Activated CD4-positive, alpha-beta memory T cell treated with anti-CD3 and anti-CD28 coated beads for 36 hours (primary cell): ENCODE measurements at places on chromosomes 2 and 18.

GRCh38 chr18:72866901-72867745, 664 bp downstream of the NETO1 start:
- DNase-seq = no peak
- H3K36me3 ChIP-seq = no peaks in the 10 kb centered on the region
- no peaks in the 10 kb centered on the region for H3K4me1 ChIP-seq

- H3K27ac ChIP-seq = no peak overlapping the region
- no peak overlapping the region for H3K4me3 ChIP-seq
- no peaks in the 10 kb centered on the region for H3K36me3 ChIP-seq
Measured at GRCh38 chr2:76639171-76639680, 883.0 kb downstream of the LRRTM4 start.

DNA sequence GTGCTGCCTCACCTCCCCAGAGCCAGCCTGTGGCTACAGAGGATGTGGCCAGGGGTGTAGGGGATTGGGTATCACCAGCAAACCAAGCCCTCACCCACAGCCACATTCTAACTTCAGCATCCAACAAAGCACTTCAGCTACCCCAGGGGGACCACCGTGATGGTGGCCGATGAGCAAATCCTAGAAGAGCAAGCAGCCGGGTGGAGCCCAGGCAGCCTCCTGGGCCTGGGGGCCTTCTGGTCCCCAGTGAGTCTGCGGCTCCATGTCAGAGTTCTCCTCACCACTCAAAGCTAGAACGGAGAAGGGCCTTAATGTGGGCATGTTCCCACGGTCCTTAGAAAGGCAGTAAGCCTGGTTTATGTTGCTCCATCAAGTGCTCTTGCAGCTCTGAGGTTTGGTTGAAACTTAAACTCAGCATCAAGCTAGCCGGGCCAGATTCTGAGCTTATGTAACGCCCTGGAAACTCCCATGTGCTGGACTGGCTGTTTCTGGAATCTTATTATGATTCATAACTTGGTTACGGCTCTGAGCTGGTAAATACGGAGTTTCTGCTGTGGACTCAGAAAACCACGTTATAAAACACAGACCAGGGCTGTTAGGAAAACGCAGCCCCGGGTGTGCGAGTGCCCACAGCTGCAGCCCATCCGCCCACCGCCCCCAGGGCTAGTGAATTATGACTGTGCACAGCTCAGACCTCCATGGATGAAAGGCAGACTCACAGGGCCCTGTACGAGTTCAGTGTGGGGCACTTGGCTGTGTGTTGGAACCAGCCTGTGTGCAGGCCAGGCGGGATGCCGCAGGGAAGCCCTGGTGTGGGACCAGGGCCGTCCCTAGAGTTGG, 99.8 kb downstream of the SEPTIN10 start:
- DNase-seq = peak; percentile 69
- peaks cover 15% of the 10 kb centered on the region for H3K4me1 ChIP-seq
- H3K27me3 ChIP-seq = no peaks in the 10 kb centered on the region
- H3K36me3 ChIP-seq = no peaks in the 10 kb centered on the region
- H3K4me3 ChIP-seq = no peak overlapping the region
- no peak overlapping the region for H3K27ac ChIP-seq

GRCh38 chr2:24359129-24360049, 947 bp downstream of the ITSN2 start:
- H3K27me3 ChIP-seq = no peaks in the 10 kb centered on the region
- H3K4me1 ChIP-seq = peaks cover 36% of the 10 kb centered on the region
- DNase-seq = peak; percentile 77
- H3K36me3 ChIP-seq = peaks cover 12% of the 10 kb centered on the region
- peak overlapping the region; percentile 87 for H3K27ac ChIP-seq

GRCh38 chr2:73343992-73344391, 41.6 kb upstream of the ALMS1 start:
- H3K27me3 ChIP-seq = no peaks in the 10 kb centered on the region
- DNase-seq = no peak
- H3K4me1 ChIP-seq = no peaks in the 10 kb centered on the region
- no peaks in the 10 kb centered on the region for H3K36me3 ChIP-seq

- H3K36me3 ChIP-seq = no peaks in the 10 kb centered on the region
- H3K27ac ChIP-seq = no peak overlapping the region
- peaks cover 9% of the 10 kb centered on the region for H3K27me3 ChIP-seq
- H3K4me1 ChIP-seq = peaks cover 4% of the 10 kb centered on the region
- no peak overlapping the region for H3K4me3 ChIP-seq
Measured at GRCh38 chr2:149029307-149029965, 9.1 kb upstream of the LYPD6B start.

GRCh38 chr2:190105554-190105953, 43.0 kb upstream of the MSTN start:
- H3K4me3 ChIP-seq = no peak overlapping the region
- H3K36me3 ChIP-seq = peaks cover 2% of the 10 kb centered on the region
- peaks cover 11% of the 10 kb centered on the region for H3K27me3 ChIP-seq
- H3K4me1 ChIP-seq = no peaks in the 10 kb centered on the region
- H3K27ac ChIP-seq = no peak overlapping the region

DNA sequence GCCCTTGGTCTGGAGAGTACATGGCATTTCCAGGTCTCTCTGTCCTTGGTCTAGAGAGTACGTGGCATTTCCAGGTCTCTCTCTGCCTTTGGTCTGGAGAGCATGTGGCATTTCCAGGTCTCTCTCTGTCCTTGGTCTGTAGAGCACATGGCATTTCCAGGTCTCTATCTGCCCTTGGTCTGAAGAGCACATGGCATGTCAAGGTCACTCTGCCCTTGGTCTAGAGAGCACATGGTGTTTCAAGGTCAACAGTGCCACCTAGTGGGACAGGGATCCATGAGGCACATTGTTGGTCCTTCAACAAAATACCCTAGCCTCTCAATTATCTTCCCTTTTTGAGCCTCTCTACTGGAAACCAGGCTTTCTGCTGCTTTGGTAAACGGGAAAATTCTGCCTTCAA, 250.2 kb downstream of the OTX1 start:
- H3K4me3 ChIP-seq = no peak overlapping the region
- no peaks in the 10 kb centered on the region for H3K4me1 ChIP-seq
- H3K27ac ChIP-seq = no peak overlapping the region
- H3K36me3 ChIP-seq = peaks cover 45% of the 10 kb centered on the region
- no peaks in the 10 kb centered on the region for H3K27me3 ChIP-seq
- no peak for DNase-seq

- DNase-seq = no peak
- H3K36me3 ChIP-seq = no peaks in the 10 kb centered on the region
- H3K4me3 ChIP-seq = no peak overlapping the region
- H3K4me1 ChIP-seq = no peaks in the 10 kb centered on the region
Measured at GRCh38 chr2:103174711-103175110, 412.9 kb downstream of the TMEM182 start.

DNA sequence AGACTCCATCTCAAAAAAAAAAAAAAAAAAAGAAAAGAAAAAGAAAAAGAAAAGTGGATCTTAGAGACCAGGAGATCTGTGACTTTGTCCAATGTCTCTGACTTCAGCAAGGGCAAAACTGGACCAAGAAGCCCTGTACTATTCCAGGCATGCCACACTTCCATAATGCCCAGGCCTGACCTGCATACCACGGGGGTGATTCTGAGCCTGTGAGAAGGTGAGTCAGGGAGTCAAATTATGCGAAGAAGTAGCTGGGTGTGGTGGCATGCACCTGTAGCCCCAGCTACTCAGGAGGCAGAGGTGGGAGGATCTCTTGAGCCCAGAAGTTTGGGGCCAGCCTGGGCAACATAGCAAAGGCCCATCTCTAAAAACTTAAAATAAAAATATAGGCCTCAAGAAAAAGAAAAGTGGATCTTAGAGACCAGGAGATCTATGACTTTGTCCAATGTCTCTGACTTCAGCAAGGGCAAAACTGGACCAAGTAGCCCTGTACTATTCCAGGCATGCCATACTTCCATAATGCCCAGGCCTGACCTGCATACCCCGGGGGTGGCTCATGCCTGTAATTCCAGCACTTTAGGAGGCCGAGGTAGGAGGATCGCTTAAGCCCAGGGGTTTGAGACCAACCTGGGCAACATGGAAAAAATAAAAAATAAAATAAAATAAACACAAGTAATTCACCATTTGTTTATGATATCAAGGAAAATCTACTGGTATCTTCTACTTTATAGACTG, 12.2 kb upstream of the PUM2 start:
- no peak for DNase-seq
- H3K4me3 ChIP-seq = no peak overlapping the region
- no peak overlapping the region for H3K27ac ChIP-seq
- H3K27me3 ChIP-seq = no peaks in the 10 kb centered on the region
- H3K4me1 ChIP-seq = peaks cover 35% of the 10 kb centered on the region

- no peaks in the 10 kb centered on the region for H3K4me1 ChIP-seq
- DNase-seq = no peak
- no peak overlapping the region for H3K27ac ChIP-seq
- no peaks in the 10 kb centered on the region for H3K36me3 ChIP-seq
Measured at GRCh38 chr2:193523662-193524061, 1328.9 kb upstream of the TMEFF2 start.

GRCh38 chr2:144625626-144626025, 105.7 kb upstream of the ZEB2 start:
- DNase-seq = no peak
- no peak overlapping the region for H3K4me3 ChIP-seq
- H3K27ac ChIP-seq = no peak overlapping the region

DNA sequence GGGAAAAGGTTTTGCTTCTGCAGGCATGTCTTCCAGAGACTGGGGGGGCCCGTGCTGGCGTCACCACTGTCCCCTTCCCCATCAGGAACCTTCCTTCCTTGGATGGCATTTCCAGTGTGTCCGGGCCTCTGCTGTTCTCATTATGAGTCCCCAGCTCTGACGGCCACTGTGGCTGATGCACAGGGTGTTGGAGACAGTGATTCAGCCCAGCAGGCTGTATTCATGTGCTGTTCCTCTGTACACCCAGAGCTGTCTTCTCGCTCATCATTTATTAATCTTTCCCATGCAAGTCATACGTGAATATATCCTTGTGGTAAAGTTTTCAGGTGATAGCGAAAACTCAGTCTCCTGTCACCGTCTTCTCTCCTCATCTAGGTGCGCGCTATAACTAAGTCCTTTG, 57.7 kb downstream of the ASAP2 start:
- DNase-seq = no peak
- H3K36me3 ChIP-seq = no peaks in the 10 kb centered on the region

- H3K27me3 ChIP-seq = peaks cover 6% of the 10 kb centered on the region
- no peak overlapping the region for H3K4me3 ChIP-seq
- no peaks in the 10 kb centered on the region for H3K4me1 ChIP-seq
- no peak for DNase-seq
Measured at GRCh38 chr2:9347411-9347881, 75.9 kb downstream of the ITGB1BP1 start.

GRCh38 chr2:107992069-107992468, 5.7 kb downstream of the SLC5A7 start:
- H3K36me3 ChIP-seq = no peaks in the 10 kb centered on the region
- no peak overlapping the region for H3K4me3 ChIP-seq
- DNase-seq = no peak
- H3K27me3 ChIP-seq = peaks cover 7% of the 10 kb centered on the region

DNA sequence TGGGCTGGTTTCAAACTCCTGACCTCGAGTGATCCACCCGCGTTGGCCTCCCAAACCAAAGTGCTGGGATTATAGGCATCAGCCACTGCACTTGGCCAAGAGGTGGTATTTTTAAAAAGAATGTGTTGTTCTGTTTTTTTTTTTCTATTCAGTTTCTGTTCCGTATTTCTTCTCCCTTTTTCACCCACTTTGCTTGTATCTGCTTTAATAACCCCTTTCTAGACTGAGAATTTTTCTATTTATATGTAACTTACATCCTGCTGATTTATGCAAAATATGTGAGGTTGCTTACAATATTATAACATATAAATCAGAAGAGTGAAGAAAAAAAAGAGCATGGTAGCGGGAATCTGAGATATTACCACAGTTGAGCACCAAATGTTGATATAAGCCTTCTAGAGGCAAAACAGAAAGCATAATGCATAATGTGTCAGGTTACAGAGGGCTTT, 17.2 kb upstream of the LYPD6B start:
- H3K36me3 ChIP-seq = peaks cover 4% of the 10 kb centered on the region
- H3K4me1 ChIP-seq = peaks cover 1% of the 10 kb centered on the region
- DNase-seq = no peak
- H3K4me3 ChIP-seq = no peak overlapping the region
- H3K27ac ChIP-seq = no peak overlapping the region

- peaks cover 64% of the 10 kb centered on the region for H3K4me1 ChIP-seq
- peak overlapping the region; percentile 78 for H3K27ac ChIP-seq
- H3K27me3 ChIP-seq = no peaks in the 10 kb centered on the region
- H3K36me3 ChIP-seq = peaks cover 2% of the 10 kb centered on the region
Measured at GRCh38 chr2:10300997-10301940, 1.4 kb upstream of the HPCAL1 start.

DNA sequence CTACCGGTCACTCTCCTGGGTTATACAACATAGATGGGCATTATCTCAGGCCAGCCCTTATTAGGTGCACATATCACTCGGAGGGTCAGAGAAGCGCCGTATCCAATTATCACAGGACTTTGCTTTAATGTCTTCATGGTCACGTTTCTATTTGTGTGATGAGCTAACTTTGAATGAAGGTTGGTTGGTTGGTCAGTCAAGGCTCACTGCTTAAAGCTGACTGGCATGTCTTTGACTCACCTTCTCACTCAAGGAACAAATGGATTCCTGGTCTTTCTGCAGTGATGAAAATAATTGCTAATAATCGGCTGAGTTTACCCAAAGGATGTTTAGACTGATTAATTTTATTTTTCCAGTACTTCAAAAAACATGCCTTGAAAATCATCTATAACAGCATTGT, 39.7 kb downstream of the COLEC12 start:
- peaks cover 23% of the 10 kb centered on the region for H3K27me3 ChIP-seq
- no peak for DNase-seq
- H3K4me1 ChIP-seq = no peaks in the 10 kb centered on the region
- no peaks in the 10 kb centered on the region for H3K36me3 ChIP-seq
- no peak overlapping the region for H3K4me3 ChIP-seq

DNA sequence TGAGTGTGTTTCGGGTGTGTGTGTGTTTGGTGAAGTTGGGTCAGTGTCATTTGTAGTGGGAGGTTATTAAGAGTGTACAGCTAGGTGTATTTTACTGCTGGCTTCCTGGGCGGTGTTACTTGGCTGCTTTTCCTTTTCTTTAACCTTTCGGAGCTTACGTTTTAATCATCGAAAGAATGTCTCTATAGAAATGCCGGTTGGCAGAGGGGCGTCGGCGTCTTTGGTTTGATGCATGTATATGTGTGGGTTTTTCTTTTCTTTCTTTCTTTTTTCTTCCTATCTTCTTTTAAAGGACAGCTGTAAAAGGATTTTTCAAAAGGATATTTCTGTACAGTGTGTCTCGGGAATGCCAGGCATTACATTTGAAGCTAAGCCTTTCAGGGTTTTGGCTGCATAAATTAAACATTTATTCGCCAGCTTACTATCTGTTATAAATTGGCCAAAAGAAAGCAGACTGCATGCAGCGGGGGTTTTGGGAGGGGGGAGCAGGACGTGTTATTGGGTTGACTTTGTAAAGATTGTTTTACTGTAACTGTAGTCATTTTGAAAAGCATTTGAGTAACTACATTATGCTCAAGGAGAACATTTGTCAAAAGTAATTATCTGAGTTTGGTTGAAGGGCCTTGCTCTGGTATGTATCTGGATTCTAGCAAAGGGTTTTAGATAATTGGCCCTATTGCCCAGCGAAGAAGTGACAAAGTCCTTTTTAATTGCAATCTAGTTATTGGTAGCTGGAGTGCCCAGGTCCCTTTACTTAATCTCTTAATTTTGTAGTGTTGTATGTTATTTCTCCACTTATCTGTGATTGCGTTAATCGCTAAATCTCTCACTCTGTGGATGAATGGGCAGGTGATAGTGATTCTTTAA, 1.6 kb downstream of the ASXL3 start:
- H3K36me3 ChIP-seq = peaks cover 3% of the 10 kb centered on the region
- H3K27me3 ChIP-seq = peaks cover 13% of the 10 kb centered on the region
- H3K4me1 ChIP-seq = peaks cover 5% of the 10 kb centered on the region
- DNase-seq = no peak
